ENCODE measurements at places on chromosomes 7 and 10. TPM values are rescaled to one million over a fixed set of nuclear protein-coding genes. Genes with fewer than 3 reads are reported as not detected.

DNA sequence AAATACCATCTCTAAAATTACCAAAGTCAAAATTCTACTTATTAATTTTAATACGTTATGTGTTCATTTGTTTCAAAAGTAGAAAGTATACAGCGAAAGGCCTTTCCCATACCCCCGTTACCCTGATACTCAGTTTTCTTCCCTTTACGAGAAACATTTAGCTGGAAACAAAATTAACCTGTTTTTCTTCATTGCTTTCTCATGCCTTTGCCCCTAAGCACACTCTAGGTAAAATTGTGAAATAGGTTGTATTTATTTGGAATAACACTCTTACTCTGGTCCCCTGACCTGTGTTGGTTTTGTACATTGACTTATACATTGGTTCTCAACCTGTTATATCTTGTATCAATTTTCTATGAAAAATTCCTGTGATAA, 47.1 kb downstream of the GLCCI1 start:
- DNase-seq = no peak

DNA sequence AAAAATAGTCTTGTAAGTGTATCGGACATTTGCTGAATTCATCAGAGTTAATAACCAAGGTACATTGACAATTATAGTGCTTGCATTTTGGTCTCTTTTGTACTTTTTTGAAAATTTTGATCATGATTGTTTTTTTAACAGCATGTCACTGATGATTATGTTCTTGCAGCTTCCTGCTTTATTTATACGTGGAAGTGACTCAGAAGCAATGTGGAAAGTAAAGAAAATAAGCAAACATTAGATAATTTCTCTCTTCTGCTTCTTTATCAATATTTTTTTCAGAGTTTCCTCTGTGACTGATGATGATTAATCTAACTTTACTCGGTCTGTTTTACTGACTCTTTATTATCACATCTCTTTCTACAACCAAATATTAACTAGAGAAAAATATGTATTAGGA, 1351.9 kb downstream of the REEP3 start:
- DNase-seq = no peak

GRCh38 chr10:117662126-117662525, 119.6 kb downstream of the EMX2 start:
- DNase-seq = no peak

Gene NDUFB8
- total RNA-seq = 375 TPM

DNA sequence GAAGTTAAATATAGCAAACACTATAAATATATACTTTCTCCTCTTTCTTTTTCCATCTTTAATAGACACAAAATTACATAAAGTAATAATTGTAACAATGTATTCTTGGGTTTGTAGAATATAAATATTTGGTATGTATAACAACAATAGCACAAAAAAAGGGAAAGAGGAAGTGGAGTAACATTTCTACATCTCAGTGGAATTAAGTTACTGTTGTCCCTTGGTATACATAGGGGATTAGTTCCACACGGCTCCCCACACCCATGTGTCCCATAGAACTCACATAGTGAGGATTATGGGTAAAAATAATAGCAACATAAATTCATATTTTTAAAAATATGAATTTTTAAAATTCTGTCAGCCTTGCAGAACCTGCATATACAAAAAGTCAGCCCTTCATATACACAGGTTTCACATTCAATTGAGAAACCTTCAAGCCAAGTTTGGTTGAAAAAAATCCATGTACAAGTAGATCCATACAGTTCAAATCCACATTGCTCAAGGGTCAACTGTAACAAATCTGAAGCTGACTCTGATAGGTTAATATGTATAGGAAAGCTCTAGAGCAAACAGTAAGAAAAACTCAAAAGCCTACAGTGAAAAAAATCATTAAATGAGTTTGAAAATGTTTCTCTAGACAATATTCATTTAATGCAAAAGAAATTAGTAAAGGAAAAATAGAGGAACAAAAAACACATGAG, 92.4 kb downstream of the HYCC1 start:
- DNase-seq = no peak

Gene CCDC146
- total RNA-seq = 1.7 TPM

GRCh38 chr10:126247446-126247975, 140.8 kb downstream of the ADAM12 start:
- no peak for DNase-seq

Gene GRID2IP
- total RNA-seq = 0.05 TPM

Gene CALHM1
- not detected for total RNA-seq

Gene RASA4B
- total RNA-seq = 30.1 TPM

- DNase-seq = peak; percentile 70
These were observed 20.4 kb downstream of the SH2B2 start for GRCh38 chr7:102306916-102307677.

Gene YAE1
- total RNA-seq = 13.5 TPM

DNA sequence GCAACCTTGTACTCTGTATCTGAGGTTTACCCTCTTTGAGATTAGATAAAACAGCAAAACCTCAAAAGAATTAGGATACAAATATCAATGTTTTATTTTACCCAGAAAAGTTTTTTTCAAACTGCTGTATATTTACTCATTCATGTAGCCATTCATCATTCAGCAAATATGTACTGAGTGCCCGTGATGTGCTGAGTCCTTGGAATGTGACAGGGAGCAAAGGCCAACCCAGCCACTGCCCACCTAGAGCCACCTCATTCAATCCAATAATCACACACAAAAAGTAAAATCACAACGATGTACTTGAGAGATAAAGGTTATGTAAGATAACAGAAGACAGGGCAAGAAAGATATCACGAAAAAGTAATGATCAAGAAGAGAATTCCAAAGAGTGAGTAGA, 187.4 kb downstream of the CDCA7L start:
- no peak for DNase-seq

Gene JCAD
- total RNA-seq = not detected

GRCh38 chr10:90288391-90288933, 569.4 kb downstream of the HTR7 start:
- DNase-seq = no peak

- peak; percentile 45 for DNase-seq
These were observed 62.4 kb downstream of the MICU1 start for GRCh38 chr10:72563327-72563932.

GRCh38 chr7:149307775-149308501, 45.9 kb downstream of the ZNF783 start:
- no peak for DNase-seq

Gene SSC4D
- total RNA-seq = 0.91 TPM

- DNase-seq = no peak
These were observed 50.8 kb upstream of the ABLIM1 start for GRCh38 chr10:114708717-114709335.

DNA sequence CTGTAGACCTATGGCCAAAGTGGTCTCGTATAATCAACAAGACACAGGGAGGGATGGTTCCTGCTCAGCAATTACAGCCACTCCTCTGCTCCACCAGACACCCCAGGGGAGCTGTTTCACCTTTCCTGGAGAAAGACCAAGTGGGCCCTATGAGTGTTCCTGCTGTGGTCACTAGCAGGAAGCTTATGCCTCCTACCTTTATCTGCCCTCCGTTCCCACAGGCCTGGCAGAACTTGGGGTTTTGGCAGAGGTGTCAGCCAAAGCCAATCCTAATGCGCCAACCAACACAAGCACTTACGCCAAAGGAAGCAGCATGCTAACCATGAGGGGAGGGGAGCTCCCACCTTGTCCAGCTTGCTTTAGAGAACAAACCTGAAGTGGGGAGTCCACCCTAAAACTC, 31.2 kb downstream of the XPNPEP1 start:
- DNase-seq = no peak

Gene ENTPD1
- 0.37 TPM for total RNA-seq

DNA sequence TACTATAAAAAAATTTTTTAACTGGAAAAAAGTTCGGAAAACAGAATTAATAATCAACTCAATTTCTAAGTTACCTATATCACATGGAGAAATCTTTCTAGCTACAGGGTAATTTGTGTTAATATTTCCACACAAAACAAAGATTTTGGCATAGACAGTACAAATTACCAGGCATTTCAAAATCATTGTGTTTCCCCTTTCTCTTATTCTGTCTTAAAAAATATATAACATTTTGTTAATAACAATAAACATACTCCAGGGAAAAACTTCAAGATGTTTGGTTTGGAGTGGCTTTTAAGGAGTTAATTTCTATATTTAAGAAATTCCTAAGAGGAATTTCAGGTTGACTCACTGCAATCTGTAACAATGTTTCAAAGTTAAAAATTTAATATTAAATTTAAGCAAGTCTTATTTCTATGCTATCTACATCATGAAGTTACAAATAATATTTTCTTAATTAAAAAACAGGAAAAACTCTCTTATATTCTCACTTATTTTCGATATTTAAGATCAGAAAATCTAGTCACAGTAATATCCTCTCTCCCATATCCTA, 132.6 kb downstream of the NRBF2 start:
- no peak for DNase-seq

Gene COBL
- total RNA-seq = not detected

DNA sequence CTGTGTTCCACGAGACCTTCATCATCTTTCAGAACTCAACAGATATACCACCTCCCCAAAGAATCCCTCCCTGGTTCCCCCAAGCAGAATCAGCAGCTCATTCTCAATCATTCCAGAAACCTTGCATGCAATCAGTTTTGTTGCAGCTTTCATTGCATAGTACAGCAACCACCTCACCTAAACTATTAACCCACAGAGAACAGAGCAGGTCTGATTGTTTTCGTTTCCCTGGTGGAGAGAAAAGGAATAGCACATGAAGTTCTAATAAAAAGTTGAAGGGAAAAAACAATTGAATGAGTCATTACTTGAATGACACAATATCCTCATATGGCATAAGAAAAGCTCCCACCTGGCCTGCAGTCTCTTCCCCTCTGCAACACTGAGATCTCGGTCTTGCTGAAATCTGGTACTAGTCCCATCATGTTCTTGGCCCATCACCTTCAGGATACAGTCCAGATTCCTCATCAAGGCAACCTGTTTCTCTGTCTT, 147.1 kb upstream of the GDF10 start:
- no peak for DNase-seq

DNA sequence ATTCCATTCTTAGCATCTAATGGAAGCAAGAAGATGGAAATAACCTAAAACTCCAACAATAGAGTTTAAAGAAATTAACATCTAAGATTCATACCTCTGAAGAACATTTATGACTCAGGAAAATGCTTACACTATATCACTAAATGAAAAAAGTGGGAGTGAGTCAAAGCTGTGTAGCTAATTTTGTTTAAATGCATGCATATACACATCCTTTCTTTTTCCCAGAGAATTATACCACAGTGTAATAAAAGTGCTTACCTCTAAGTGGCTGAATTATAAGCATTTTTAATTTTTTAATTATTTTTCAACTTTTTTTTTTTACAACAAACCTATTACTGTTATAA, 44.3 kb downstream of the CCDC71L start:
- no peak for DNase-seq

GRCh38 chr7:29231671-29232232, 37.2 kb downstream of the CHN2 start:
- no peak for DNase-seq

DNA sequence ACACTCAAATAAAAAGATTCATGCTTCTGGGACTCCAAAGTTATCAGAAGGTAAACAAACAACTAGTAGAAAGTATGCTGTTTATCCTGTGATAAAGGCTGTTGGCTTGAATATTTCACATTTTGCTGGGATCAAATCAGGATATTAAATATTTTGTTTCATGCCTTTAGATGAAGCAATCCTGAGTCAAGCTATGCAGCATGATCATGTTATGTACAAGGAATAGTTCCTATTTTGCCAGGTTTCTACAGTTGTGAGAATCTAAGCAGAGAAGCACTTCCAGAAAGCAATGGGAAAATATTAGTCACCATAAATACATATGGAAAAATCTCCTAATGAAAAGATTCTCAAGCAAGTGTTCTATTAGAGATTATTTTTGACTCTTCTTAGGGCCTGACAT, 262.8 kb upstream of the PCDH15 start:
- no peak for DNase-seq

Gene PLAC9
- total RNA-seq = not detected

DNA sequence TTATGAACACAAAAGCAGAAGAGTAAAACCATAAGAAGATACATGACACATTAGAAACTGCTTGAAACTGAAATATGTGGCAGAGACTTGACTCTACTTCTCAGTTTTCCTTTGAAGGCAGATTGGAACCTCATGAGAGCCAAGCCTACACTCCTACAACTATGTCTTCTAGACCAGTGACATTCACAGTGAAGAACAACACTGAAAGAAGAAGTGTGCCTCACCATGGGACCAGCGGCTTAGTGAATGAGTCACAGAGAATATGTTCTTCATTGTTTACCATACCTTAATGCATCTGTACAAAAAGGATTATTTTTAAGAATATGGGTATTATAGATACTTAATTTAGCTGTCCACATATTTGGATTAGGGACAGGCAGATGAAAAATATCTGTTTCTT, 248.3 kb downstream of the CDC14C start:
- no peak for DNase-seq

- no peak for DNase-seq
These were observed at the start of gene AZGP1 for GRCh38 chr7:99975782-99976521. Gene AZGP1 (minus strand): TSS chr7:99976031. CDS start chr7:99976020, 11 bp downstream.

- DNase-seq = no peak
These were observed 12.8 kb downstream of the ZC3HAV1L start for GRCh38 chr7:139023076-139023475.

Gene LMBR1
- 31.0 TPM for total RNA-seq

GRCh38 chr7:44750921-44751571, 2.4 kb downstream of the ZMIZ2 start:
- peak; percentile 70 for DNase-seq

DNA sequence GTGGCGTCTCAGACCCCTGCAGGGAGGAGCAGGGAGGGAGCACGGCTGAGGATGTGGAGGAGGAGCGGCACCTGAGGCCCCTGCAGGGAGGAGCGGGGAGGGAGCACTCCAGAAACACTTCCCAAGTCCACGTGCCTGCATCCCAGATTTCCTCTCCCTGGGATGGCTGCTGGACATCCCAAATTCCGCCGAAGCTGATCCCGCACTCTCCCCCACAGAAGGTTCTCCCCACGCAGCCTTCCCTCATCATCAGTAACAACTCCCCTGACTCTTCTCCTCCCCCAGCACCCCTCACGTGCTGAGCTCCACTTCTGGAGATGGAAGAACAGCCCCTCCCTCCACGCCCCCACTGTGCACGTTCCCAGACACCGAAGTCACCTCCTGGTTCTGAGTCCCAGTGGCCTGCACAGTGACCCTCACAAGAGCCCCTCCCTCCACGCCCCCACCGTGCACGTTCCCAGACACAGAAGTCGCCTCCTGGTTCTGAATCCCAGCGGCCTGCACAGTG, 17.8 kb upstream of the FOXL3 start:
- no peak for DNase-seq

Gene CLRN3
- total RNA-seq = not detected

Gene CTTNBP2
- total RNA-seq = not detected

GRCh38 chr7:93442478-93443224, 131.9 kb downstream of the CALCR start:
- peak; percentile 62 for DNase-seq

DNA sequence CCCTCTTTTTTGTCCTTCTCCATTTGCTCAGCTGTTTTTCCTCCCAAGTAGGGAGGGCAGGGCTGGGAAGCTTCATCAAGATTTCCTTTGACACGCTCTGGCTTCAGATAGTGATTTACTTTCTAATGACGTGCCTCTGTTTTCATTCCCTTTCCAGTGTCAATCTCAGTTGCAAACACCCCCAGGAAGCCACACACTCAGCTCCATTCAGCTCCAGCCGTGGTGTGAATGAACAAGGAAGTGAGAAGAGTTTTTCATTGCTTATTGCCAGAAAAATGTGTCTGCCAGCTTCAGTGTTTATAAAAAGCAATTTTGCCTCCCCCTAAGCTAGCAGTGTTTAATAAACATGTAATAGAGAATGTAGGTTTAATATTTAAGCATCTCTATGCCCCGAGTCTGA, 108.7 kb upstream of the DPP6 start:
- DNase-seq = no peak

GRCh38 chr7:138575897-138576428, 115.9 kb downstream of the TRIM24 start:
- DNase-seq = no peak

- no peak for DNase-seq
These were observed 9.6 kb upstream of the PYROXD2 start for GRCh38 chr10:98424295-98425254.
